ENCODE measurements at places on chromosomes 2 and 18. TPM values are rescaled to one million over a fixed set of nuclear protein-coding genes. Genes with fewer than 3 reads are reported as not detected.

MRPL30 gene
- total RNA-seq = 31.4 TPM

UPP2 gene
- total RNA-seq = not detected

FAM117B gene
- total RNA-seq = 15.6 TPM

ITGA4 gene
- total RNA-seq = 9.0 TPM

ADD2 gene
- total RNA-seq = 0.76 TPM

TMEM163 gene
- total RNA-seq = 0.09 TPM

CFAP65 gene
- total RNA-seq = not detected

C1QL2 gene
- not detected for total RNA-seq

GPR35 gene
- total RNA-seq = 1.1 TPM

SLC19A3 gene
- 0.53 TPM for total RNA-seq

CHRND gene
- not detected for total RNA-seq

CLIP4 gene
- 85.3 TPM for total RNA-seq

ZNF2 gene
- total RNA-seq = 4.0 TPM

DNAH7 gene
- 0.15 TPM for total RNA-seq

FEV gene
- not detected for total RNA-seq

TRIM43 gene
- not detected for total RNA-seq

GPBAR1 gene
- total RNA-seq = 1.3 TPM

RIT2 gene
- not detected for total RNA-seq

GALNT3 gene
- 76.0 TPM for total RNA-seq

SAG gene
- total RNA-seq = not detected

INPP5D gene
- 36.0 TPM for total RNA-seq

TRMT61B gene
- 7.2 TPM for total RNA-seq

LRRC30 gene
- not detected for total RNA-seq

STPG4 gene
- total RNA-seq = not detected

CHN1 gene
- 5.1 TPM for total RNA-seq

AKAIN1 gene
- not detected for total RNA-seq

EVA1A gene
- total RNA-seq = 2.3 TPM

TGFA gene
- total RNA-seq = 52.2 TPM

PTGR3 gene
- total RNA-seq = 16.6 TPM

FAHD2B gene
- total RNA-seq = 1.9 TPM

KCNG2 gene
- total RNA-seq = 0.19 TPM

CD302 gene
- 4.1 TPM for total RNA-seq

AQP12A gene
- not detected for total RNA-seq

FIGN gene
- total RNA-seq = 1.6 TPM

DNAJC5G gene
- not detected for total RNA-seq

AMER3 gene
- not detected for total RNA-seq

EMILIN1 gene
- total RNA-seq = 7.9 TPM

CRYBA2 gene
- total RNA-seq = not detected

GAREM2 gene
- total RNA-seq = 0.19 TPM

ONECUT2 gene
- not detected for total RNA-seq

LYG2 gene
- total RNA-seq = not detected

CCDC68 gene
- 2.6 TPM for total RNA-seq

LIMS3 gene
- not detected for total RNA-seq

DPYSL5 gene
- total RNA-seq = not detected

GATA6 gene
- total RNA-seq = 0.40 TPM

FNDC4 gene
- 28.2 TPM for total RNA-seq

AAK1 gene
- total RNA-seq = 33.8 TPM

SLC23A3 gene
- total RNA-seq = 1.7 TPM

UBE2F gene
- 62.9 TPM for total RNA-seq

STRN gene
- 24.8 TPM for total RNA-seq

OTOF gene
- not detected for total RNA-seq

SULT1C4 gene
- total RNA-seq = not detected

TMEFF2 gene
- not detected for total RNA-seq

CXCR1 gene
- total RNA-seq = not detected

CRACDL gene
- total RNA-seq = 10.6 TPM

CAVIN2 gene
- 12.4 TPM for total RNA-seq

DCDC2C gene
- not detected for total RNA-seq

FER1L5 gene
- total RNA-seq = not detected
